ENCODE measurements at places on chromosomes 13 and 19.

- peak; percentile 90 for DNase-seq
These were observed 610 bp downstream of the RABAC1 start for GRCh38 chr19:41958367-41959055.

- DNase-seq: no peak
These were observed 5.8 kb downstream of the PPP1R37 start for GRCh38 chr19:45098521-45099466.

DNA sequence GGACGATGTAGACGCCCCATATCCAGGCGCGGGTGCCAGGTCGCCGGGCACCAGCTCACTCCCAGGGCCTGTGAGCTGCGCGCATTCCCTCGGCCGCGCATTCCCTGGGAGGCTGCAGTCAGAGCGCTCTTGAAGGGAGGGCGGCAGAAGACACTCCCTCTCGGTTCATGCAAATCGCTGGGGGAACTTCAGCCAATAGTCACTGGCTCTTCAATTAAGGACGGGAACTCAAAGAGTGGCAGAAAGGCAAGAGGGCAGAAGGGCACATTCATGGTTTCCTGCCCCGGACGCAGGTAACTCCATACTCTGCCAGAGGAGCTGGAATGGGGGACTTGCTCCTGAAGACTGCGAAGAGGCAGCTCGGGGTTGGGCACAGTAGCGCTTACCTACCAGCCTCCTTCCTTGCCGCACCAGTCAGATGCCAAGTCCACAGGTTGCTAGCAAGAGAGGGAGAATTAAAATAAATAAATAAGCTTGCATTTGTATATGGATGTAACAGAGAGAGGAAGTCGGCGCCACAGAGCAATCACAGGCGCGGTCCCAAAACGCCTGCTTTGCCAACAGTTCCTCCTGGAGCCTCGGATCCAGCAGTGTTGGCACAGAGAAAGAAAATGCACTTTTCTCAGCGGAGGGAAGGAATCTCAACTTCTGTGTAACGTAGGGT lies 459 bp downstream of the PCDH20 start:
- DNase-seq: no peak

DNA sequence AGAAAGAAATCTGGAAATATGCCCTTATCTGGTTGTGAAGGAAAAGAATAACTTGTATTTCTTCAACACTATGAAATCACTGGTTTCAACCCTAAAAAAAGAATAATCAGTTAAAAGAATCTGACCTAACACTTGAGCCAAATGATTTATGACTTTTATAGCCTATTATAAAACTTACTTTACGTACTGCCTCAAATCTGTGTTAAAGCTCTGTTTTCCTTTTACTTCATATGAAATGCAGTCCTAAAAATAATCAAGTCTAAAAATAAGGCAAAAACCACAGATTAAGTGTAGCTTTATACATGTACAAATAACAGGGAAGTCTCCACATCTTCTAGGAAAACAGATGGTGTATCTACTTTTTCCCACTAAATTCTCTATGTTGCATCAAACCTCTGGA lies 101.3 kb downstream of the VWA8 start:
- no peak for DNase-seq

- no peak for DNase-seq
These were observed 1479.2 kb downstream of the SLITRK5 start for GRCh38 chr13:89150362-89150761.

GRCh38 chr19:5321066-5321642 lies 19.5 kb downstream of the PTPRS start:
- no peak for DNase-seq

DNA sequence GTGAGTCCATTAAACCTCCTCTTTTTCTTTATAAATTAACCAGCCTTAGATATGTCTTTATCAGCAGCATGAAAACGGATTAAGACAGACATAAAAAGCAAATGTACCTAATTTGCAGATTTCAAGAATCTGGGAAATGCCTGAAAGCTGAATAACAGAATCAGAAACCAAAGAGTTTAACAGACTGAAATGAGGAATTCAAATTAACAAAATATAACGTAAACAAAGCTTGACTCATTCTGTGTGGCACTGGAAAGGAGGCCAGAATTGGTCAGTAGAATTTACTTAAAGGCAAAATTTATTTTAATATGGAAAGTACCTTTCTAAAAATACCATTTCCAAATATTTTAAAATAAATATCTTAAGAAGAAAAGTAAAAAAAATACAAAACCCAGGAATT lies 540.6 kb upstream of the HTR2A start:
- no peak for DNase-seq

- no peak for DNase-seq
These were observed 45.4 kb downstream of the ZIC5 start for GRCh38 chr13:99926014-99926731.

DNA sequence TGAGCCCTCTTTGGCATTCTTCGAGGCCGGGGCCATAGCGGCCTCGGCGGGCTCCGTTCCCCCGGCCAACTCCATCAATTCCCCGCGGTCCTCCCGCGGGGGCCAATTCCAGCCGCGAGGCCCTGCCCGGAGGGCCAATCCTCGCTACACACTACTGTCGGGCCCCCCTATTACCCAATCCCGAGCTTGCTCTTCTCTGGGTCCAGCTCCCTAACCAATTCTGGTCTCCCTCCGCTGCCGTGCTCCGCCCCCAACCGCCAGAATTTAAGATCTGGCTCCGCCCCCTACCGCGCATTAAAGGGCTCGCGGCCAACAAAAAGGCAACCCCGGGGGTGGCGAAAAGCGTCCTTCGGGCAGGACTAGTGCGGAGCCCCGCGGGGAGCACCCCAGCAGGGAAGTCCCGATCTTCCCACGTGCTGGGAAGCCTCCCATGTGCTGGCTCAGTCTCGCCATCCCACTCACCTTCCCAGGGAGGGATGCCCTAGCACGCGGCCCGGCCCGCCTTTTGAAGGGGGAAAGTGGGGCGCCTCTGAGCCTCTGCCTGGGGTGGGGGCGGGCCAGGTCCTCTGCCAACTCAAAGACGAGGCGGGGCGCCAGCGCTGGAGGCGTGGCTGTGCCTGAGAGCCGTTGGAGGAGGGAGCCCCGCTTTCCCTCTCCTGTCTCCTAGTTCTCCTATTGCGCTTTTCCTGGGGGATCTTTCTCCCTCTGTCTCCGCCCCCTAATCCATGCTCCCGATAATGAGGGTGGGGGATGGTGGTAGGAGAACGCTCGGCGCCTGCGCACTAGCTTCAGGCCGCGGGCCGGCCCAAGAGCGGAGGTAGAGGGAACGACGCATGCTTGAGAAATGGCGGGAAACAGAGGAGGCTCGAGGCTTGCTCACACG lies 3.5 kb downstream of the LIPE start:
- DNase-seq: peak; percentile 83

DNA sequence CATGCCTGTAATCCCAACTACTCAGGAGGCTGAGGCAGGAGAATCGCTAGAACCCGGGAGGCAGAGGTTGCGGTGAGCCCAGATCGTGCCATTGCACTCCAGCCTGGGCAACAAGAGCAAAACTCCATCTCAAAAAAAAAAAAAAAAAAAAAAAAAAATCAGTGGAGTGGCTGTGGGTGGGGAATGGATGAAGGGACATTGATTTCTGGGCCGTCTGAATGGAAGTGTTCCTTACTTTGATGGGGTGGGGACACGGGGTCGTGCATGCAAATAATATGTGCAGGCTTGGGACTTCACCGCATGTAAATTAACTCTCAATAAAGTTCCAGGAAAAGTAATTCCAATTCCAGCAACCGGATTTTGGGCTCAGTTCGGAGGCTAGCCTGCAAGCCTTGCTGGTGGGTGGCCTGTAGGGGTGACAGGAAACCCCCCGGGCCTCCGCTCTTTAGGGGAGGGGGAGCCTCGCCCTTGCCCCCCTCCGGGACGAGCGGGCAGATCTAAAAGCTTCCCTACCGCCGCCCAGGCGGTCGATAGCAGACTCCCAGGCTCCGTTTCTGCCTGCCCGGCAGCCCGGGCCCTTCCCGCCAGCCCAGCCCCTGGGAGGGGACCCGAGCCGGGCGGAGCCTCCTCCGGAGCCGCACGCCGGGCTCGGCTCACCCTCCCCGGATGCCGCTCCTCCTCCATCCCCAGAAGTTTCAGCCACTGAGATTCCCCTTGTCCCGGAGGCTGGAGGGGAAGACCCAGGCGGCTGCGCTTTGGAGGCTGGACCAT lies 48.0 kb upstream of the ADGRE5 start:
- DNase-seq: no peak

DNA sequence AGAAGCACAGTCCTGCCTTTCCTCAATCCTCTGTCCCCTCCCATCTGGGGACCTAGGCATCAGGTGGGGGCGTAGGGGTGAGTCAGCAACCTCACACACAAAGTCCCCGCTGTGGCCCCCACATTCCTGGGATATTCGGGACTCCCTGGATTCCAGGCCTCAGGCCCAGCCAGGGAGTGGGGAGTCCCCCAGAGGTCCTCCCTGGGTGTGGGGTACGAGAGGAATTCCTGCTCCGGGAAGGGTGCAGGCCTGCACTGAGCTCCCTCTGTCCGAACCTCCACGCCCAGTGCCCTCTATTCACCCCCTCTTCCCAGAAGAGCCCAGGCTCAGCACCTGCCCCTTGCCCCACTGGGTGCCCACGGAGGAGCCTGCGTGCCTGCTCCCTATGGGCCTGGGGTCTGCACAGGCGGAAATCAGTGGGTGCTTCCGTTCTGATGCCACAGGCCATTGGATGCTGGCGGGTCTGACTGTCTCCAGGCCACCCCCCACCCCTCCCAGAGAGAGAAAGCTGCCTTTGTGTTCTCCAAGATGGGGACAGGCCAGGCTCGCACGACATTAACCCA lies 3.4 kb downstream of the CADM4 start:
- no peak for DNase-seq

DNA sequence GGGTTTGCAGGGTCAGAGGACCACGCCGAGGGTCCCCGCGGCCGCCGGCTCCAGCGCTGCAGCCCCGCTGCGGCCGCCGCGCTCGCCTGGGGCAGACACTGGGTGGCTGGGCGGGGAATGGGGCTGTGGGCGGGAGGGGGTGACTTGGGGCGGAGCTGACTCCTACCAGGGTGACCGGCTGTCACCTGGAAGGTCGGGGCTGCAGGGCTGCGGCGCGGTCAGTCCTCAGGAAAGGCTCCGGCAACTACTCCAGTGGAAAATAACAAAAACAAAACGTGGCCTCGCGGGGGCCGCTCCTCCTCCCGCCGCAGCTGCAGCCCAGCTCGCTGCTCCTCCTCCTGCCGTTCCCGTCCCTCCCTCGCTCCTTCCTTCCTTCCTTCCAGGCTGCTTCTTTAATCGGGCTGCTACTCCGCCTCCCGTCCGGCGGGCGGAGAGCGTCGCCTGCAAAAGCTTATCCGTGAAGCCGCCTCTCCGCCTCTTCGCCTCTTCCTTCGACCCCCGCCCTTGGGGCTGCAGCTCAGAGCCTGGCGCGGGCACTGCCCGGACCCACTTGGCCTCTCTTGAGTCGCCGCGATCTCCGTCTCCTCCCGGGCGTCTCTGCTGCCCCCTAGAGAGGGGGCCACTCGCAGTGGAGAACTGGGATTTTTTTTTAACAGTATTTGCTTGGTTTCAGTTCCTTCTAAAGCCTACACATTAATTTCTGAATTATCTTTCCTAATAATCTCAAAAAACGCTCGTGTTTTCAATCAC lies at the start of gene TBC1D4:
TSS of gene TBC1D4 (minus strand) at position 100 of the 750 bp plus-strand sequence. CDS start 402 bp downstream, outside the sequence.
- DNase-seq: peak; percentile 89

DNA sequence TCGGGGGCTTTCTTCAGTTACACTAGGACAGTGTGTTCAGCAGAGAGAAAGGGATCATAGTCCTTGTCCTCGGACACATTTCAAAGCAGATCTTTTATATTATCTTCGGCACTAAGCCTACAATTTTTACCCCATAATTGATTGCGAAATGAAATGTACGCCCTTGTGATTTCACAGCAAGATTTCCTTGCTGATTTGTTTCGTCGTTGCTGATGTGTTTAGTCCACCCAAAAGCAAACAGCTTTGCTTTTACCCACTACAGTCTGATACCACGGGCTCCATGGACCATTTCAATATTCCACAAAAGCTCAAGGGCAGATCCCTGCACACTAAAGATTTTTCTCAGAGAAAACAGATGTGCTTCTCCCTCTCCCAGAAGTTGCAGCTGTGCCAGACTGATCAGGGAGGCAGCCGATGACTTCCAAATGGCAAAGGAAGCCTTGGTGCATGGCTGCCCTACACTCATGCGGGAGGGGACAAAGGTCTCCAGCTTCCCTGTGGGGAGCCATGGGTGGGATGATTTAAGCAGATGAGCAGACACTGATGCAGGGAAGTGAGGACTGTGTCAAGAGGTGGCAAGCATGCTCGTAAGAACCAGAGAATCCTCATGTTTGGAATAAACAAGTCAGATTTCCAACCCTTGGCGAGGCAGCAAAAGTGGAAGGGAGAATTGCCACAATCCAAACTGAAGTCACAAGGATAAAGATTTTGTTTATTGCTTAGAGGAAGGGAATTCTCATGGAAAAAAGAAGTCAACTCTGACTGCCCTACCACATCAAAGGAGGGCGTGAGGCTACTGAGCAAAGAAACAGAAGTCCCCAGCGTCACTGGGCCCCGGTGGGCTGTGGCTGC lies 81.1 kb downstream of the STK24 start:
- no peak for DNase-seq

GRCh38 chr19:10583036-10583776 lies 3.9 kb downstream of the AP1M2 start:
- no peak for DNase-seq

DNA sequence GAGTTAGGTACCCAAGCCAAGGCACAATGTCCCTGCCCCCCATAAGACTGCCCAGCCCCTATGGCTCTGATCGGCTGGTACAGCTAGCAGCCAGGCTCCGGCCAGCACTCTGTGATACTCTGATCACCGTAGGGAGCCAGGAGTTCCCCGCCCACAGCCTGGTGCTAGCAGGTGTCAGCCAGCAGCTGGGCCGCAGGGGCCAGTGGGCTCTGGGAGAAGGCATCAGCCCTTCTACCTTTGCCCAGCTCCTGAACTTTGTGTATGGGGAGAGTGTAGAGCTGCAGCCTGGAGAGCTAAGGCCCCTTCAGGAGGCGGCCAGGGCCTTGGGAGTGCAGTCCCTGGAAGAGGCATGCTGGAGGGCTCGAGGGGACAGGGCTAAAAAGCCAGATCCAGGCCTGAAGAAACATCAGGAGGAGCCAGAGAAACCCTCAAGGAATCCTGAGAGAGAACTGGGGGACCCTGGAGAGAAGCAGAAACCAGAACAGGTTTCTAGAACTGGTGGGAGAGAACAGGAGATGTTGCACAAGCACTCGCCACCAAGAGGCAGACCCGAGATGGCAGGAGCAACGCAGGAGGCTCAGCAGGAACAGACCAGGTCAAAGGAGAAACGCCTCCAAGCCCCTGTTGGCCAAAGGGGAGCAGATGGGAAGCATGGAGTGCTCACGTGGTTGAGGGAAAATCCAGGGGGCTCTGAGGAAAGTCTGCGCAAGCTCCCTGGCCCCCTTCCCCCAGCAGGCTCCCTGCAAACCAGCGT lies 3.0 kb upstream of the KMT2B start:
- DNase-seq: no peak

- no peak for DNase-seq
These were observed 440.4 kb upstream of the PRR20A start for GRCh38 chr13:56700324-56700723.

GRCh38 chr13:71685072-71685471 lies 181.9 kb downstream of the DACH1 start:
- DNase-seq: no peak
